Stimulated activated CD4-positive, alpha-beta T cell treated with anti-CD3 and anti-CD28 coated beads, Interleukin-1b, Interleukin-23, amount 100 ng/mL, for 1 hour (primary cell): ENCODE measurements at places on chromosomes 1 and 21.

GRCh38 chr1:74689621-74690363, 16.2 kb upstream of the ERICH3 start:
- DNase-seq, result no peak

DNA sequence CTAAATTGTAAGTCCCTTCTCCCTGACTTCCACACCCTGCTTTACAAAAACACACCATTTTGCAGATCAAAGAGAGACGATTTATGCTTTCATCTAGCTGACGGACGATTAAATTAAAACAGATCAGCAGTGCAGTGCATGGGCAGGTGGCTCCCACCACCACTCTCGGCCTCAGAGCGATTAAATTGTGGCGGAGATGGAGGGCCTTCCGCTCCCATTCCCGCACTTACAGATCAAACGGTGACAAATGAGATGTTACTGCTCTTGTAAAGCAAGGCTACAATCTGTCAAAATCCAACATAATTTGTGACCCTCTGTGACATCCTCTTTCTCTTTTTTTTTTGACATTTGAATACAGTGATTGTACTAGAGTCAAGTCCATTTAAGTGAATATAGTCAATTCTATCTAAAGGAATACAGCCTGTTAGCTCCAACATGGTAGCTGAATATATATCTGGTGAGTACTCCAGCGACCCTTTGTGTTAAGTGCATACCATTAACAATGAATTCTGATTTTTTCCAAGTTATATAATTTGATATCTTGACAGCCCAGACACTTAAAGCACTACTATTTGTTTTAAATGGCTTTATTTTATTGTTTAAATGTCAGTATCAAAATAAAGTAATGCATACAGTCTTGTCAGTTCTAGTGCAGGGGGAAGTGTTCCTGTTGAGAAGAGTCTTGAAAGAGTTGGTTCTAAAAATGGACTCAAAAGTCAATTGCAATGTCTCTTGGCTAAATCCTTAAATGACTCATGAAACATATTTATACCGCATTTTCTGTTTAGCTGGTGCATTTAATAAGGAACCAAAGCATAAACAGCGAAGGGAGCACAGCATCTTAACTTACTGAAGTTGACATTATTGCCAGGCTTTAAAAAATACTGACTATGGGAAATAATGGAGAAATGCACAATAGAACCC, 109.0 kb downstream of the ESRRG start:
- DNase-seq, result no peak

- no peak for DNase-seq
These were observed 3.0 kb upstream of the DRAXIN start for GRCh38 chr1:11688506-11688905.

- no peak for DNase-seq
These were observed 10.7 kb downstream of the MR1 start for GRCh38 chr1:181044449-181044966.

- peak; percentile 34 for DNase-seq
These were observed 2.2 kb downstream of the ACAP3 start for GRCh38 chr1:1305300-1306069.

DNA sequence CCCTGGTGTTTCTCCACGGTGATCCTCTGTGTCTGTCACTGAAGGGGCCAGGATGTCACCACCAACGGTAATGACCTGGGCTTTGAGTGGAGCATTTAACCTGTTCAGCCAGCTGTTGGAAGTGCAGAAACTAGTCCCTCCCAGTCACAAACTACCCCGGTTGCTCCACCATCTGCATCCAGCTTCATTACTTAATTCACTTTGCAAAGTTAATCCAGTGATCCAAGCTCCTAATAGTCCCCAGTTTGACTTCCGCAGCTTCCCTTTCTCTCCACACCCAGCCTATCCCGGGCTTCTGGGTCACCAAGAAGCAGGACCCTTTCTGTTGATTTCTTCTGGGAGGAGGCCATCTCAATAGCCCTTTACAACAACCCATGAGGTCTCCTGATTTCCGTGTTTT, 63.5 kb downstream of the MDM4 start:
- no peak for DNase-seq

DNA sequence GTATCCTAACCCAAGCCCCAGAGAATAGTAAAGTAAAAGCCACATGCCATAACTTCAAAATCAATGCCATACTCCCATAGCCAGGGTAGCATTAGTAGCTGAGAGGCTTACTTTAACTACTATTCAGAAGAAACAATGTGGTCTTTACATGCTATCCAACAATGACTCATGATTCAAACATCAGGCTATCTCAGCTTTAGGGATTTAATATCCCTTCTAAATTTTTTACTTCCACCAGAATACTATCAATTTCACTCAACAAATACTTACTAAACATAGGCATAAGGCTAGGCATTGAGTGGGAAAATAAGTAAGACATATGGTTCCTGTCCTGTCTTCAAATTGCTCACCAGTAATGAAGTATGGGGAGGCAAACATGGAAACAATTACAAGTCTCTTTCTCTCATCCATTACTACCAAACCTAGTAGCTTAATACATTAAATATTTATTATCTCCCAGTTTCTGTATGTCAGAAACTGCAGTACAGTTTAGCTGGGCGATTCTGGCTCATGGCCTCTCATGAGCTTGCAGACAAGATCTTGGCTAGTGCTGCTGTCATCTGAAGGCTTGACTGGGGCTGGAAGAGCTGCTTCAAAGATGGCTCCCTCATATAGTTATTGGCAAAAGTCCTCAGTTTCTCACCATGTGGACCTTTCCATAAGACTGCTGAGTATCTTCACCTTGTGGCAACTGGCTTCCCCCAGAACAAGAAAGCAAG, 30.7 kb downstream of the EVI5 start:
- no peak for DNase-seq

DNA sequence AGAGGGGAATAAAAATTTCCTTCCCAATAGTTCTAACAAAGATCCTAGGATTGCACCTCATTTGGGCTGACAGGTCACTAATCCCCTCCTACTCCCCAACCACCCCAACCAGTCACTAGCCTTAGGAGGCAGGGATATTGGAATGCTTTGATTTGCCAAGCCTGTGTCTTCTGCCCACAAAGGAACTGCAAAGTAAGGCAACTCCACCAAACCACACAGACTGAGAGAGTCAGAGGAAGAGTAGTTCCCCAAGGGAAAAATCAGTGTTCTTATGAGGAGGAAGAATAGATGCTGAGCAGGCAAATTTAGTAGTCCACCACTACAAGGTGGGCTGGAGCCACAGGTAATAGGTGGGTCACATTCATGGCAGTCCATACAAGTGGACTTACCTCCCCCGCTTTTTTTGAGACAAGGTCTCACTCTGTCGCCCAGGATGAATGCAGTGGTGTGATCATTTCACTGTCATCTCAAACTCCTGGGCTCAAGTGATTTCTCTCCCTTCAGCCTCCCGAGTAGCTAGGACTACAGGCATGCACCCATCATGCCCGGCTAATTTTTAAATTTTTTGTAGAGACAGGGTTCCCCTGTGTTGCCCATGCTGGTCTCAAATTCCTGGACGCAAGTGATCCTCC, 3.7 kb upstream of the TMEM39B start:
- no peak for DNase-seq

GRCh38 chr1:39973503-39974135, 18.7 kb downstream of the MFSD2A start:
- DNase-seq, result peak; percentile 60

DNA sequence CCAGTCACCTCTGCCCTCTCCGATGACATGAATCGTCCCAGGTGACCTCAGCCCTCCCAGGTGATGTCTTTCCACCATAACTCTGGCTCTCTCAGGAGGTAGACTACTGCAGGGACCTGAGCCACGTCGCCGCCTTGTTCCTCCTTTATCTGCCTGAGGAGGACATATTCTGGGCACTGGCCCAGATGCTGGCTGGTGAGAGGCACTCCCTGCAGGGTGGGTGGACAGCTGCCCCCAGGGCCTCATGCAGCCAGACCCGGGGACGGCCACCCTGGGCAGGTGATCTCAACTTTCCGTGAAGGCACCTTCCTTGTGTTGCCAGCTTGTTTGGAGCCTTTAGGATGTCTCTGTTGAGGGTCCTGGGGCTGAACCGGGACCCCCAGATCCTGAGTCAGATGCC, 13.9 kb upstream of the ZBTB17 start:
- no peak for DNase-seq

DNA sequence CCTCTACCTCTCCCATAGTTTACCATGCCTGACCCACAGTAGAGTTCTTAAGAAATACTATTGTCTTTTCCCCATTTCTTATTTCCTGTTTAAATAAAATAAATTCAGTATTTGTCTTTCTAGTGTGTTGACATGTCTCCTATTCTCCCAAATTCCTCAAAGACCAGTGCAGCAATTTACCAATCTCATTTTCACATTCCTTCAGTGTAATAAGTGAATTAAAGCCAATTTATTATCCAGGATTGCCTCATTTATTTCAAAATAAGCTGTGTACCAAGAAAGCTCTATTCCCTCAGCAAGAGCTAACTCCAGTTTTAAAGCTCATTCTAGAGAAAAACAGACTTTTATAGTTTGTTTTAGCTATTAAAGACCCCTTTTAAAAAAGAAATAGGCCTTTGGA, 49.9 kb downstream of the DISC1 start:
- DNase-seq, result no peak

- DNase-seq, result no peak
These were observed 37.0 kb upstream of the TENT5B start for GRCh38 chr1:27049607-27050006.

DNA sequence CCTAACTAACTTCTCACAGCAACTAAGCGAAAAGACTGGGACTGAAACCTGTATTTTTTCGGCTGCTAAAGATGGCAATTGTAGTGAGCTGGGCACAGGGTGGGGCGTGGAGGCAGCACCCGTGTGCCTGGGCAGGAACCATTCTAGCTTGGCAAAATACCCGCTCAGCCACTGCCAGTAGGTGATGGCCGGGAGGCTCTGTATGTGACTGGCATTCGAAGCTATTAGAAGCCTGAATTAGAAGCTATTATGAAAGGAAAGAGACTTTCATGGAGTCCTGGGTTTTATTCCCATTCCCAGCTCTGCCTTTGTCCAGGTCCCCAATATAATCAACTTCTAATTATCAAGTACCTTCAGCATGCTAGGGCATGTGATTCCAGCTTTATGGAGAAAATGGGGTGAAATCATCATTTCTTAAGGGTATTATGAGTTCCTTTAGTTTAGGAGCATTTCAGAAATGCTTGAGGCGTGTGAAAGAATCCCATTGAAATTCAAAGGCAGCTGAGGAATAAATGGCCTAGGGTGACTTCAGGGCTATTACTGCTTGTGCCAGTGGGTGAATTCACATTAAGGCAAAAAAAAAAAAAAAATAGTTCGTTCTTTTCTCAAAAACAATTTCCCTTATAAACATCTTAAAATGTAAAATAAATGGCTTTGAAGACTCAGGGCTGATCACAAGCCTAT, 125.6 kb downstream of the KCNN3 start:
- DNase-seq, result no peak

- DNase-seq, result no peak
These were observed 97.8 kb downstream of the DTL start for GRCh38 chr1:212133319-212133718.

GRCh38 chr1:108149796-108150467, 50.2 kb downstream of the SLC25A24 start:
- DNase-seq, result no peak

DNA sequence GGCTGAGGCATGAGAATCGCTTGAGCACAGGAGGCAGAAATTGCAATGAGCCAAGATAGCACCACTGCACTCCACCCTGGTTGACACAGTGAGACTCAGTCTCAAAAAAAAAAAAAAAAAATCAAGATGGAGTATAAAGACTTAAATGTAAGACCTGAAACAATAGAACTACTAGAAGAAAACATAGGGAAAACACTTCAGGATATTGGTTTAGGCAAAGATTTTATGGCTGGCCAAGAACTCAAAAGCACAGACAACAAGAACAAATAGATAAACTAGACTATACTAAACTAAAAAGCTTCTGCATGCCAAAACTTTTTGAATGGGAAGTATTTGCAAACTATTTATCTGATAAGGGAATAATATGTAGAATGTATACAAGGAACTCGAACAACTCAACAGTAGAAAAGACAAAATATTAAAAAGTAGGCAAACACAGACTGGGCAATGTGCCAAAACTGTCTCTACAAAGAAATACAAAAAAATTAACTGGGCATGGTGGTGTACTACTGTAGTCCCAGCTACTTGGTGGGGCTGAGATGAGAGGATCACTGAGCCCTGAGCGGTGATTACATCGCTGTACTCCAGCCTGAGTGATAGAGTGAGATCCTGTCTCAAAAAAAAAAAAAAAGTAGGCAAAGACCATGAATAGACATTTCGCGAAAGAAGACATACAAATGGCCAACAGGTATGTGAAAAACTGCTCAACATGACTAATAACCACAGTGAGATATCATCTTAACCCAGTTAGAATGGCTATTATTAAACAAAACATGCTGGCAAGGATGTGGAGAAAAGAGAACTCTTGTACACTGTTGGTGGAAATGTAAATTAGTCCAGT, 25.3 kb downstream of the DTL start:
- no peak for DNase-seq

DNA sequence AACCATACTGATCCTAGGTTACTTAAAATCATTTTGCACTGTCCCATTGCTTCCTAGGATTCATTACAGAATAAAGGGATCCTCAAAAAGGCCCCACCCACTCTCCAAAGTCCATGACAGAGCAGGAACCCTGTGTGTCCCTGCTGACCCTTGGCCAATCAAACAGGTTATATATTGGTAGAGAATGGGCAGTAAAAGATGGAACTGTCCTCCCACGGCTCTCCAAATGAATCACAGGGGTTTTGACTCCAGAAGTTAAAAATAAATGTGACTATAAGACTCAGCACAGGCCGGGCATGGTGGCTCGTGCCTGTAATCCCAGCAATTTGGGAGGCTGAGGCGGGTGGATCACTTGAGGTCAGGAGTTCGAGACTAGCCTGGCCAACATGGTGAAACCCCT, 65.5 kb downstream of the ACOT7 start:
- no peak for DNase-seq

DNA sequence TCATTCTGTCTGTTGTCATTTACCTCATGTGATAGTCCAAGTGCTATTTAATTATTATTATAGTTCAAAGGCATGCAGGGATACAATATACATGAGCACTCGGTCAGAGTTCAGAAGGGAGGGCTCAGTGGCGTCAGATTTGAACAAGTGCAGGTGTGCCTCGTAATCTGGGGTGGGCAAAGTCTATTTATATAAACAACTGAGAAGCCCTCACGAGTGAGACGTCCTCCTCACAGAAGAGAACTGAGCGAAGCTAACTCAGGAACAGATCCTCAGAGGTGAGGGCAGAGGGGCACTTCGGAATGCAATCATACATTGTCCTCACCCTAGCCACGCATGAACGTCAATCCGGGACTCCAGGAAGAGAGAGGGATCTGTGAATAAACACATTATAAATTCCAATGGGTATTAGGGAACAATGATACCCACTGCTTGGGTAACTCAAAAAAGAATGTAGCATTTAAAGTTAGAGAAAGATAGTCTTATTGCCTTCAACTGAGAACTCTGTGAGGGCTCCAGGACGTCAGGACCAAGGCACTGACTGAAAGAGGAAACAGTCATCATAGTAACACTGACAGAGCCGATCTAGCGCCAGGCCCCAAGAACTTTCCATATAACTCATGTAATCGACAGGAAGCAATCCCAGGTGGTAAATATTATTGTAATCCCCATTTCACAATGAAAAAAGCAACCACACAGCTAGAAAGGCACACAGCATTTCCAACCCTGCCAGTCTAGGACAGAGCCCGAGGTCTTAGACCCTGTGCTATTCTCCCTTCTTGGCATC, 127.1 kb upstream of the B3GALT2 start:
- no peak for DNase-seq
